ENCODE measurements at places on chromosomes 1 and 21. TPM values are rescaled to one million over a fixed set of nuclear protein-coding genes. Genes with fewer than 3 reads are reported as not detected.

DNA sequence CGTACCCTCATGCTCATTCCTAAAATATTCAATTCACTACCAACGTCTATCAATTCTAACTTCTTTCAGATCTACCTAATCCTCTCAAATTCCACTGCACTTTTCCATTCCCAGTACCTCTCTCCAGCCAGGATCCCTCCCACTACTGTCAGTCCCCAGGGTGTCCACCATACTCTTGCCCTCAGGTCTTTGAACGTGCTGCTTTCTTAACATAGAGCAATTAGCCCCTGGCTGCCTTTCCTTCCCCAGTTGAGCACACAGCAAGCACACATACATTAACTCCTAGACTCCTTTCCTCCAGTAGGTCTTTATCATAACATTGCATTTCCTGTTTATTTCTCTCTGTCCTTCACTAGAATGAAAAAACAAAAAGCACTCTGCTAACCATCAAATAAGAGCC is 126.7 kb downstream of the NTNG1 start:
- DNase-seq, result no peak

DNA sequence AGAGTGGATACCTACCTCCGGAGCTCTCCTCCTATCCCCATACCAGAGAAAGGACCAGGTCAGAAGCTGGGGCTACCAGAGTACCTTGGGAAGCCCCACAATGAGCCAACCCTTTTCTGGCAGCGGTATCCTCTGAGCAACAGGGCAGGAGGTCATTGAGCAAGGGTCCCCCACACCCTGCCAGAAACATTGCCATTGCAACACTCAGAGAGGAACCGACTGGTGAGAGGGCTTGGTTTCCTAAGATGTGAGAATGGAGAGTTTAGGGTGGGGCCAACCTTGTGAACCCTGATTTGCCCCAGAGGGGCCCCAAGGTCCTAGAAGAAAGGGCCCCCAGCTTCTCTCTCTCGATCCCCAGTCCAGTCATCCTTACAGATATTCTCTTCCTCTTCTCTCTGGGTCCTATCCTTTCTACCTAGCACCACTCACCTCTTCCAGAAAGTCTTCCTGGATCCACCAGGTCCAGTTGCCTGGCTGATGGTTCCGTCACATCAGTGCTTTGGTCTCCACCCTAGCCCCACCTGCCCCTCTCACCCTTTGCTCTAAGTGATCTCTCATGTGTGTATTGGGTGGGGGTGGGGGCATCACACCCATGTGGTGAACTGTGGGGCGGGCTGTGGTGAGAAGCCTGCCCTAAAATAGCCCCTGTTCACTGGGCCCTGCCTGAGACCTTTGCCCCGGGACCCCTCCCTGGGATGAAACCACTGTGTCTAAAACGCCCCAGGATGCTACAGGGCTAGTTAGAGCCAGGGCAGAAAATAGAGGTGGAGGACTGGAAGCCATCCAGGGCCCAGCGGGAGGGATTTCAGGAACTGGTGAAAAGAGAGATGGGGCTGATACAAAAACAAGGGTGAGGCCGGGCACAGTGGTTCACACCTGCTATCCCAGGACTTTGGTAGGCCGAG is 8.7 kb downstream of the FGR start:
- DNase-seq, result no peak

DNA sequence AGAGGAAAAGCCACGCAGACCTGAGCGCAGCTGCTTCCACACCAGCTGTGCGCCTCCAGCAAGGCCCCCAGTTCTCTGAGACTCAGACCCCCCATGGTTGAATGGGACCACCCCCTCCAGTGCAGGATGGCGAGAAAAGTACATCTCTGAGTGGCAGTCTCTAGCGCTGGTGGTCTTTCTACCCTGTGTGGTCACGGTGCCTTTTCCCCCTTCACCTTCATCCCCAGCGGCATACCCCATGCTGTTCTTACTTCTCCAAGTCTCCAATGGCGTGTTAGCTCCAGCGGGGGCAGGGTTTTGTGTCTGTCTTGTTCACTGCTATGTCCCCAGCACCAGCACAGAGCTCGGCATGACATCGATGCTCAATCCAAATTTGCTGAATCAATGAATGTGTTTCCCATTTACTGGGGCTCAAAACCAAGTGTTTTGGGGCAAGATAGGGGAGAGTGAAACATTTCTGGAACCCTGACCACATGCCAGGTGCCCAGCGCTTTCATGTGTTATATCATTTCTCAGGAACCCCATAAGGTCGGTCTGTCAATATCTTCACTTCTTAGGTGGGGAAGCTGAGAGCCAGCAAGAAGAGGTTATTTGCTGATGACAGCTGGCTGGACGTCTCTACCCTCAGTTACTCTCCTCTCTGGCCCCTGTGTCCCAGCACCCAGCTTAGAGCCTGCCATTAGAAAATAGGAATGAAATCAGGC is 959 bp upstream of the SDC3 start:
- DNase-seq, result no peak

DNA sequence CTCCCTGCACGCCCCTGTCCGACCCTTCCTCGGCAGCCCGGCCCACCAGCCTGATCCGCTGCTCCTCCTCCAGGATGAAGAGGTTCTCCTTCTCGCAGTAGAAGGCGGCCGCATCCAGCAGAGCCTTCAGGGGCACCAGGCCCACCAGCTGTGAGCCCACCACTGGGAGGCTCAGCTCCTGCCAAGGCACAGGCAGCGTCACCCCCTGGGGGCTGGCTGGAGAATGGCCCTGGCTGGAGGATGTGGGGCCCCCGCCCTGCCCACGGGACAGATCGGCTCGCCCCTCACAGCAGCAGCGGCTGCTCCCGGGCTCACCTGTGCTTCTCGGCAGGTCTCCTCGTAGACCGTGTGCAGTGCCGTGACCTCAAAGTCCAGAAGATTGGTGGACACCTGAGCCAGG is 5.3 kb downstream of the FTCD start:
- DNase-seq, result no peak

GRCh38 chr21:35016071-35016470 is 33.0 kb downstream of the RUNX1 start:
- no peak for DNase-seq

DNA sequence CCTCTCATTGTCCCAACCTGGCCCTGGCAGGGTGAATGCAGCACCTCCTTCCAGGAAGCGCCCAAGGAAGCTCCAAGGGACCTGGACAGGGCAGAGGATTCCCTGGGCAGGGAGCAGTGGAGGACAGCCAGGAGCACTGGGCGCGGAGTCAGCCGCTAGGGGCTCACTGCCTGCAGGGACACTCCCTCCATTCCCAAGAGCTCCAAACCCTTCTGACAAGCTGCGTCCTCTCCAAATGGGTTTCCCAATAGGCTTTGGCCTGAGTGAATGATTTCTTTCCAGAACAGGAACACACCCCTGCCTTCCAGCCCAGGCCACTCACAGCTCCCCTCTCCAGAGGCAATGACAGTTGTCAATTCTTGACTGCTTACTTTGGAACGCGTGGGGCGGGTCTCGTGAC is 128.5 kb upstream of the EDN2 start:
- DNase-seq, result no peak

GRCh38 chr1:205491794-205492193 is 12.7 kb upstream of the CDK18 start:
- DNase-seq, result no peak

Gene SLAMF1
- not detected for total RNA-seq

Gene RNU1-4
- total RNA-seq, result under 0.01 TPM
